ENCODE measurements at places on chromosomes 13 and 19.

DNA sequence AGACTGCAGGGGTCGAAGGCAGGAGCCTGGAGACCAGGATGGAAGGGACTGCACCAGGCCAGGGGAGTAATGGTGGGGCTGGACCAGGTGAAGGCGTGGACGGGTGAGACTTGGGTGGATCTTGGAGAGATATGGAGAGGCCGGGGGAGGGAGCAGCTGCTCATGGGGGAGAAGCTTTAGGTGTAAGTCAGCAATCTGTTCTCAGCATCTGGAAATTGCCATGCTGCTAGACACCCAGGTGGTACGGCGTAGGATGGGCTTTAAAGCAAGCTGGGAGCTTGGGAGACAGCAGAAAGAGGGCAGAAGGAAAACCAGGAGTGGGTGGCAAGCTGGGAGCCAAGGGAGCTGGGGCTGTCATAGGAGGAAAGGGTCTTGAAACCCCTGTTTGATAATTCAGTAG lies 3.0 kb downstream of the CERS4 start:
- DNase-seq, result no peak

DNA sequence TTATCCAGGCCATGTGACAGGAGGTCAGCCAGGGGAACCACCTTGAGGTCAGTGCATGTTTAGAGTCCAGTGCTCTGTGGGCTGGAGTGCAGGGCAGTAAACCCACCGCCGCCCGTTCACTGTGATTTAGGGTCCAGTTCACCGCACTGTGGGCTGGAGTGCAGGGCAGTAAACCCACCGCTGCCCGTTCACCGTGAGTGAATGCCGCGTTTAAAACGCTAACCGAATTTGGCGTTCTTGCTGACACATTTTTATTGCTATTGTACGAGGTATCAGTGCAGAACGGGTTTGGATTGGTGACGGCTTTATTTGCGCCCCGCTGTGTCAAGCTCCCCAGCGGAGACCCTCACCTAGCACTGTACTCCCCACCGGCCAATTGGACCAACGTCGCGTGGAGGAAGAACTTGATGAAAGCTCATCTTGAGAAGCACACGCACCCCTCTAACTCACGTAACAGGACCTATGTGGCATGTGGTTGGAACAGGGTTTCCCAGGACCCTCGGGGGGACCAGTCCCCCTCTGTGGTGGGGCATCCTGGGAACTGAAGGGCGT lies 27.9 kb downstream of the C13orf46 start:
- no peak for DNase-seq

DNA sequence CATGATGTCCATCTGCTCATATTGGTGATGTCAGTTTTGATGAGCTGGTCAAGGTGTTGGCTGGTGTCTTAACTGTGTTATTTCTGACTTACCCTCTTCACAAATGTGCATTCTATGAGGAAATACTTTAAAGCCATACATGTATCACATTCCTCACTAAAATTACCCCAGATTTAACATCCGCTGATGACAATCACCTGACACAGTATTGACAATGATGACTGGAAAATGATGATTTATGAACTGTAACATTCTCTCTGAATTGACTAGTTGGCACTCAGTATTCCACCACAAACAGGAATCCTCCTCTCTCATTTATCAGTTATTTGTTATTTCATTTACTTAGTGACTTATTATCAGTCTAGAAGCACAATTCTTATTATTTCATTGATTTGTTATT lies 117.3 kb downstream of the ITGBL1 start:
- no peak for DNase-seq

GRCh38 chr13:65149687-65150086 lies 2080.4 kb downstream of the PCDH9 start:
- no peak for DNase-seq

DNA sequence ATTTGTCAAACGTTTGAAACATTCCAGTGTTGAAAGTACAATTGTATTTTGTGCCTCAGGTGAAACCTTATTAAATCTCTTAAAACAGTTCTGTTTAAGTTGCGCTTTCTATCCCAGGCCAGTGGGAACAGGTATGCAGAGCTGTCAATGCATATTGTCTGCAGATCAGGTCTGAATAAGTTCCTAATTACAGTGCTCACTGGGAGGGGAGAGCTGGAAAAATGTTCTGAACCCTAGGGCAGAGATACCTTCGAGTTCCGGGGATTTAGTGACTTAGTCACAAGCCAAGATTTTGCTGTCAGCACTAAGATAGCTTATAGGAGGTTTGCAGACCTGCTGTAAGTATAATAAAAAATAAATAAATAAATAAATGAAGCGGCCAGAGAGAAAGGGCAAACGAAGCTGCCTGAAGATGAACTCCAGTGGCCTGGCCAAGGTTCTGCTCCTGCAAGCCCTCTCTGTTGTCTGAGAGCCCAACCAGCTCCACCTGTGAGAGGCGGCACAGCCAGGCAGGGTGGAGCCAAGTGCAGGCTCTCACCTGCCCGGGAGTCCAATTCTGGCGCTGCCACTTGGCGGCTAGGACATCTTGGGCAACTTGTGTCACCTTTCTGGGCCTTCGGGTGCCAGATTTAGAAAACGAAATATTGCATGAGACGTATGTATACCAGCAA lies 97.9 kb upstream of the SLC7A1 start:
- no peak for DNase-seq

- DNase-seq, result no peak
Measured at GRCh38 chr19:19342086-19343015, 21.7 kb downstream of the MAU2 start.

GRCh38 chr19:18176367-18177310 lies 3.0 kb downstream of the IFI30 start:
- no peak for DNase-seq

- DNase-seq, result no peak
Measured at GRCh38 chr19:7982103-7982502, 23.3 kb downstream of the ELAVL1 start.

GRCh38 chr19:57389194-57389729 lies 392 bp upstream of the ZNF548 start:
- no peak for DNase-seq

DNA sequence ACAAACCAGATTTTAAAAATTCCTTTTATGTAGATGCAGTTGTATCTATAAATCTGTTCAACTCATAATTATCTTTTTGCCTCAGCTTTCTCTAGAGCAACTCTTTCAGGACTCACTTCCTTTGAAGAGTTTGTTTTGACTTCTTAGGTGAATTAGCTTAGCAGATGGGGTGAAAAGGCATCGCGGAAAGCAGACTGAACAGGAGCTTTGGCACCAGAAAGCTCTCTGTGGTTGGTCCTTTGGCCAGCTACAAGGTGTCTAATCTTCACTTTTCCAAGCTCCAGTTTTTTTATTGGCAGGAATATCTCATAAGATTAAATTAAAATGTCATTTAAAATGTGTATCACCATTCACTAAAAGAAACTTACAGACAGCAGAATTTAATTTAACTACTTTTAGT lies 60.6 kb upstream of the KLF12 start:
- no peak for DNase-seq

- no peak for DNase-seq
Measured at GRCh38 chr13:66329988-66330451, 900.1 kb downstream of the PCDH9 start.

DNA sequence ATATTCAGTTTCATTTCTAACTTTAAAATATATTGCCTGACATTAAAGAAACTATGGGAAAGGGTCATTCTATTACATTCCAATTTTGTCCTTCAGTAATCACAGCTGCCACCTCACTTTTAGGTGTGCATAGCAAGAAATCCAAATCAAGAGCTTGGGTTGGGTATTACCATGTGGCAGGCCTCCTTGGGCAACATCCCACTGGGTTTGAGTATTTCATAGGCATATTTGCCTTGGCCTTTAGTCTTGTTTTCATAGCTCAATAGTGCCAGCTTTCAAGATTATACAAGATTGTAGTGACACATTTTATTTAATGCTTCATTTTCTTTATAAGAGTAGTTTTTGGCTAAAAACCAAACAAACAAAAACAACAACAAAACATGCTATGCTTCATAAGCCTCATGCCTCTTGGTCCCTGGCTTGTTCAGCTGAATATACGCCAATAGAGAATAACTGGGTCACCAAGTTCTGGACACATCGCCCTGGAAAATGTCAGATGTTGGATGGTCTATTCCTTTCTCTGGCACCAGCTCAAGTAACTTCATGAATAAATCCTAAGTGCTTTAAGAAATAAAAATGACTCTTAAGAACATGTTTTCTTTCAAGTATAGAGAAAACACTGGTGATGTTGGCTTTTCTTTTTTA lies 167.4 kb upstream of the STARD13 start:
- no peak for DNase-seq
